T follicular helper cell (primary cell): ENCODE measurements at places on chromosomes 5 and 9.

DNA sequence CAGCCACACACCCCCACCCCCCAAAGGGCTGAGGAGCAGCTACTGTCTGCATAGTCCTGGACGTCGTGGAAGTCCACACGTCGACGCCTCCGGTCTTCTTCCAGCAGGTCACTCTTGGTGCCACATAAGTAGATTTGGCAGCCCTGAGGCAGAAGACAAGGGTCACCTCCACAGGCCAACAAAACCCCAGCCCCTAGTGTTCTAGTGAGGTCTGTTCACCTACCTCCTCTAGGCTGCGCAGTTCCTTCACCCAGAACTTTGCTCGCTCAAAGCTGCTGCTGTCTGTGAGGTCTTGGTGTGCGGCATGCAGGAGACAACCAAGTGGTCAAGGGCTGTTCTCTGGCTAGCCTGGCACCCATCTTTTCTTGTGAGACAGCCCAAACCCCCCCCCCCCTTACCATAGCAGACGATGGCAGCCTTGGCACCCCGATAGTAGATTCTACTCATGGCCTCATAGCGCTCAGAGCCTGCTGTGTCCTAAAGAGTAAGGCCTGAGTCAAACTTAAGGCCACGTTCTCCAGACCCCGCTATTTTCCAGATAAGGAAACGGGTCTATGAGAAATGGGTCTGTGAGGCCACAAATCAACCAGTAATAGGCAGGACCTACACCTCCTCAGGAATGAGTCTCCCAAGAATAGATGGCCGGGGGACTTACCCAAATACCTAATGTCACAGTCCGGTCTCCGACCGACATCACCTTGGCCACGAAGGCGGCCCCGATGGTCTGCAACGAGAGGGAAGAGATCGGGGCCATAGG lies 987 bp downstream of the RAB24 start:
- DNase-seq: no peak

DNA sequence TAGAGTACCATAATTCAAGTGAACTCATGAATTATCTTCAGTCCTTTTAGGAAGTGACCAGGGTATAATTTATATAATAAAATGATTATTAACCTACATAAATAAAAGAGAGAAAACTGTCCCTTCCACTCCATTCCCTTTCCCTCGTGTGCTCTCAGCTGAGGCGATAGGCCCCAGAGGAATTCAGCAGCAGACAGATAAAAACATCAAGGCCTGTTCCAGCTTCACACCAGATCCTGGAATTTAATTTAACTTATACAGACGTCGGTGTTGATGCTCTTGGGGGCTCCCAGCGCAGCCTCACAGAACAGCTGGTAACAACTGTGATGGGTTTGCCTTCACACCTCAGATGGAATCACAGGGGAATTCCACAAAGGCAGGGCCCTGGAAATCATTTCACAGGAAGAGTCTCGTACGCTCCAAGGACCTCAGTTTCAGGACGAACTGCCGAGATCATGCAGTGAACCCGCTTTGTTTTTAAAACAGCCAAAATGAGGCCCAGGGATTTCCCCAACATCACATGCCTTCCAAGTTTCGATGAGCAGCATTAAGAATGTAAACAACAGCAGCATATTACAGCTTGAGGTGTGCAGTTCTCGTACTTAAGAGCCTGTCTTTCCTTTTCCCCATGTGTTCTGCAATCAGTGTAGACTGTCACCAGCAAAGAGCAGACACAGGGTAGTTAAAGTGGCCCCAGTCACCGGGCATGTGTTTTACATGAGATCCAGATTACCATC lies 73.6 kb upstream of the ALDH1B1 start:
- DNase-seq: no peak

DNA sequence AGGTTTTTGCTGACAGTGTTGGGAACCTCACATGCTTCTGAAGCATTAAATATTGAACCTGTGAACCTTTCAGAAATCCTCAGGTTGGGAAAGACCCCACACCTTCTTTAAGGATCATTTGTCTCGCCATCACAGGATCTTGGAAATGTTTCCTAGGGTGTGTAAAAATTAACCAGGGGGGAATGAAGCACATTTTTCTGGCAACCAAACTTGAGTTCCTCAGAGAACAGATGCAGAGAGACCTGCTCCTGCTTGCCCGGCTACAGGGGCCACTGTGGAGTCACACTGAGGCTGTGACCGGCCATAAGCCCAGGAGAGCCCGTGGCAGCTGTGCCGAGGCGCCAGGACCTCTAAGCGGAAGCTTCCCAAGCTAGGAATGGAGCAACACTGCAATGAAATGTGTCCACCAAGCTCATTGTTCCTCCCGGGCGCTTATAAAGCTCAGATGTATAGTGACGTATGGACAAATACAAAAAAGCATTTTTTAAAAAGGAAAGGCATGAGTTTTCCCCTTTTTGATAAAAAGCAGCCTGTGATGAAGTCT lies 7.7 kb downstream of the CXCL14 start:
- no peak for DNase-seq

- no peak for DNase-seq
These were observed 41.2 kb downstream of the SLC46A2 start for GRCh38 chr9:112849363-112849922.

DNA sequence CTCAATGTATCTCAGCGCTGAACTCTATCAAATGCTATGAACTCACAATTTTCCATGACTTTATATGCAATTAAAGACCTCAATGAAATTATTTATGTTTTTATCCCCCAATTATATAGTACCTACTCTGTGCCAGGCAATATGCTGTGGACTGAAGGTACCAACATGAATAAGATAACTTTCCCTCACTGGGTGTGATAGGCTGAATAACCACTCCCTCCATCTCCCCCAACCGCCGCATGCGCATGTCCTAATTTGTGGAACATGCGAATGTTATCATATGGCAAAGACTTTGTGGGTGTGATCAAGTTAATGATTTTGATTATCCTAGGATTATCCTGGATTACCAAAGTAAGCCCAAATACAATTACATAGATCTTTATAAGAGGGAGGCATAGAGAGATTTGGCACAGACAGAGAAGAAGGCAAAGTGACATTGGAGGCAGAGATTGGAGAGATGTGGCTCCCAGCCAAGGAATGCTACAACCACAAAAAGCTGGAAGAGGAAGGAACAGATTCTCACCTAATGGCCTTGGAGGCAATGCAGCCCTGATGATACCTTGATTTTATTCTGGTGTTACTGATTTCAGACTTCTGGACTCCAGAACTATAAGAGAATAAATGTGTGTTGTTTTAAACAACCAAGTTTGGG lies 149.1 kb upstream of the VCAN start:
- no peak for DNase-seq

DNA sequence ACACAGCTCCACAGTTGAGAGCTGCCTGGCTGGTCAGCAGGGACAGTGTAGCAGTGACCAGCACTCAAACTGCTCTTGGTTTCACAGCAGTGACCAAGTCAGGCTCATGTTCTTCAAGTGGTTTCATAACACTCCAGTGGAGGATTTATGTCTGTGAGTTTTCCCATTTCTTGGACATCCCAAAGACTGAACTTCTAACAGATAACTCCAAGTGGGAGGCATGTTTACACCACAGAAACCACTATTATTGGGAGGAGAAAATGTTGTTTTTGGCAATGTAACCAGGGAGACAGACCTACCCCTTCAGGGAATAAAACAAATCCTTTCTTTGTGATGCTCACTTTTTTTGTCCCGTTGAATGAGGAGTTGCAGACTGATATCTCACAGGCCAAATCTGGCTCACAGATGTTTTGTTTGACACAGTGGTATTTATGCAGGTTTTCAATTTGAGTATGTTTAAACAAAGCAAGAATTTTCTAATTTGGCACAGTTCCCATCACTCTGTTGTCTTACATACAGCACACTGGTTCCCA lies 141.5 kb downstream of the RMI1 start:
- DNase-seq: no peak

- no peak for DNase-seq
These were observed 87.0 kb downstream of the WNK2 start for GRCh38 chr9:93270976-93271375.

GRCh38 chr9:32787816-32788215 lies 4.5 kb downstream of the TMEM215 start:
- no peak for DNase-seq

- DNase-seq: no peak
These were observed 183.7 kb downstream of the ZNF462 start for GRCh38 chr9:107046692-107047091.

DNA sequence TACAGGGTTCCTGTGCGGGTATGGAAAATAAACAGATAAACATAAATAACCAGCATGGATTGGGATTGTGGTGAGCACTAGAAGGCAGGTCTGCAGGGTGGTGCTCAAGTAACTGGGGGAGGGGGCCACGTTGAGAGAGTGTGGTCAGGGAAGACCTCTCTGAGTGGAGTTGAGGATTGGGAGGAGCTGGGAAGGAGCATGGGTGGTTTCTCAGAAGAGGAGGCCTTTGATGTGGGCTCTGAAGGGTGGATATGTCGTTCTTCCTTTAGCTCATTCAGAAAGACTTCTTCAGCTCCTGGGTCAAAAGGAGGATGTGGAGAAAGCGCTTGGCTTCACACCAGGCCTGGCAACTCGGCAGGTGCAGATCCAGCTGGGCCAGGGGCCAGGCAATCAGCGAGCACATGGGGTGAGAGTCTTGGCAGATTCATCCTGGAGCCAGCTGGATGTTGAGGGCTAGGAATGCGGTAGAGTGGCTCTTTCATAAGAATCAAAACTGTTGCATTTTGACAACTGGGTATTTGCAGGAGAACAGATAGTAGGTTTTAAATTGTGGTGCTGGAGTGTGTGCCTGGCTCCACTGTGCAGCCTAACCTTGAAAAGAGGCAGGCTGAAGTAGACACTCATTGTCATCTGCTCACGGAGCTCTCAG lies 71.7 kb downstream of the PCSK5 start:
- no peak for DNase-seq

GRCh38 chr9:111953444-111953843 lies 56.8 kb downstream of the UGCG start:
- no peak for DNase-seq

DNA sequence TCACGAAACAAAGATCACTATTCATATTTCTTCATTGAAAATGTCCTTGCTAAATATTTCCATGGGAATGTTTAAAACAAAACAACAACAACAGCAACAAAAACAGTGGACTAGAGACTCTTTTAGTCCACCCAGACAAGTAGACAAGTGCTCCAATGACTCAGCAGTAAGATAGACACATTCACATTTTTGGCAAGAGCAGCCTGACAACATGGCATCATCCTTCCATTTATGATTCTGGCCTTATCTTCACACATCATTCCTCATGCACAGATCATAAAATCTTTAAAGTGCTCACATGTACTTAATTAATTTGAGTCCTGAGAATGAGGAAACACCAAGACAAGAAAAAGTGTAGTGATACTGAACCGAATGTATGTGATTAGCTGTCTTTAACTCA lies 132.6 kb upstream of the PDE4D start:
- DNase-seq: no peak

DNA sequence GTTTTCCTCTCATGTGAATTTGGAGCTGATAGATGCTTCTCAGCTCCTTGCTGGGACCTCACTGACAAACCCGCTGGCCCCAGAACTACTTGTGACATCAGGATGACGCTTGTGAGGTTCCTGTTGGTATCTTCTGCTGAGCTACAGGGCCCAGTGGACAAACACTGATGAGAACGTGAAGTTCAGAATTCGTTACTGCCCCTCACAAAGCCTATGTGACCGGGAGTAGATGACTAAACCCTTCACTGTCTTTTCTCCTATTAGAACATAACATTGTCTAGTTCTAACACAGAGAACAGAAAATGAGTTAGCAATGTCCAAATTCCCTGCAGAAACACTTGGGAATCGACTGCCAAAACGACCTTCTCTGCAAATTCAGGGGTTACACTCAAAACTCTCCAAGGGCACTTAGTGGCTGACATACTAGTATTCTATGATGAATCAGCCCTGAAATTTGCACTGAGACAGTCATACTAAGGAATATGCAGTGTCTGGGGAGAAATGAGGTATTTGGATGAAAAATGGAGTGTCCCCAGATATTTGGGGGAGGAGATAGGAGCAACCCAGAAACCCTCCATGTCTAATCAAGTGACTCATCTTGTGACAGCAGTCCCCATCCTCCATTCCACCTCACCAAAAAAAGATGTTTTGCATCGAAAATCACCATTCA lies 143.2 kb upstream of the TRIM32 start:
- DNase-seq: no peak

DNA sequence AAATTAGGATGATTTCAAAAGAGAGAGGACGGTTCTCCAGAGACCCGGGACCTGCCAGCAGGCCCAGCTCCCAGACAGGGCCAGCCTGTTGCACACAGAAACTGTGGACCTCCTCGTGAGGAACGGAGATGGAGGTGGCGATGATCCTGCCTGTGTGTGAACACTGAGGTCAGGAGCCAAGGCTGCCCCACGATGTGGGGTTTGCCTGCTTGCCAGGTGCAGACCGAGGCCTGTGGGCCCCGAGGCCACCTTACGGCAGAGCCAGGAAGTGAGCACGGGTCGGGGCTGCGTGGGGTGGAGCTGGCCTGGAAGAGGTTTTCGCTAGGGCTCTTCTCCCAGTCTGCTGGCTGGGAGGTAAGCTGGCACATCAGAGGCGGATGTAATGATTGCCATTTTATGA lies 4.3 kb downstream of the FAM163B start:
- no peak for DNase-seq

GRCh38 chr5:149938791-149939358 lies 5.7 kb downstream of the PDE6A start:
- no peak for DNase-seq

- DNase-seq: no peak
These were observed 14.4 kb upstream of the TMEM245 start for GRCh38 chr9:109134167-109134578.

DNA sequence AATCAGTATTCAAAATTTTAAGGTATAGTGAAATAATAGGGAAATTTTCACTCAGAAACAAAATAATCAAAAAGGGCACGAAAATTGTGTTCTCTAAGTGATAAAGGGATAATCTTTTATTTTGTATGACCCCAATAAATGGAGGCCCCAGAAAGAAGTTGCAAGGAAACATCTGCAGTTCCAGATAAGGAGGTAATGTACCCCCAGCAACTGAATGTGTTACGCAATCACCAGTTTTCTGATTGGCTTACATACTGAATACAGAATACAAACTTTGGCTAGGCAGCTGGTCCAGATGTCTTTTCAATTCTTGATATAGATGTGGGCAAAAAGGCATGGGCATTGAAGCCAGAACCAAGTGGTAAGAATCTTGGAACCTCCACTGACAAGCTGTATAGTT lies 1.7 kb upstream of the TOPORS start:
- DNase-seq: no peak

DNA sequence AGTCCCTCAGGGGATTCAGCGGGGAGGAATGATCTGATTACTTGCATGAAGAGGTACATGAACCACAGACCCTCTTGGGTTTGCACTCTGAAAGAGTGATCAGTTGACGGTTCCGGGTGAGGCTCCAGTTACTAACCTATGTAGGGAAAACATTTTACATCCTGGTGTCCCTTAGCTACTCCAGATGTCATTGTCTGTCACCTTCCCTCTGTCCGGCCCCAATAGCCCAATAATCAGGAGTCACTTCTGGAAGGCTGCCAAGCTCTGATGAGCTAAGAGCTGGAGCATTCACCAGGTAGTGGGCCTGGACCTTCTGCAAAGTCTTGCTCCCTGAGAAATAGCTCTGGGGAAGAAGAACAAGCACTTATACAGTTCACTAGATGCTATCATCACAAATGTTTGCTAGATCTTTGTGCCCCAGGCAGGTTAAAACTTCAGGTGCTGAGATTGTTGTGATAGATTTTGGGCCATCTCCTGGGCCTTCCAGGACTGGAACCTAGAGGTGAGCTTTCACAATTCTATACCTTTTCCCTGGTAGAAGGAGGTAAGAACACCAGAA lies 64.5 kb downstream of the ENTREP1 start:
- DNase-seq: no peak

GRCh38 chr5:170421826-170422225 lies 32.7 kb upstream of the KCNMB1 start:
- no peak for DNase-seq
